ENCODE measurements at places on chromosomes 1 and 21.

DNA sequence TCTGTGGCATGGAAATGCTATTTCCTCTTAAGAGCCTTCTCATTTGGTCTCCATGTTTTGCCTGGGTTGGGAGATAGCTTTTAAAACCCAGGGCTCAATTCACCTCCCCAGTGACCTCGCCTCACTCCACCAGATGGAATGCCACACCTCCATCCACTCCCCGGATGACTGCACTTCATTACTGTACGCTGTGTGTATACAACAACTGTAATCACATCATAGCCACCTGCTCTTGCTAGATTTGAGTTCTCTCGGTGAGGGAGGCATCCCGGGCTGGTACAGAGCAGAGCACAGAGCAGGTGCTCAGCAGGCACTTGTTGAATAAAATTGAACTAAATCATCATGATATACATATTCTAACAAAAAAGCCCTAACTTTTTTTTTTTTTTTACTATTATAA, 26.0 kb downstream of the SDE2 start:
- peak; percentile 91 for DNase-seq

DNA sequence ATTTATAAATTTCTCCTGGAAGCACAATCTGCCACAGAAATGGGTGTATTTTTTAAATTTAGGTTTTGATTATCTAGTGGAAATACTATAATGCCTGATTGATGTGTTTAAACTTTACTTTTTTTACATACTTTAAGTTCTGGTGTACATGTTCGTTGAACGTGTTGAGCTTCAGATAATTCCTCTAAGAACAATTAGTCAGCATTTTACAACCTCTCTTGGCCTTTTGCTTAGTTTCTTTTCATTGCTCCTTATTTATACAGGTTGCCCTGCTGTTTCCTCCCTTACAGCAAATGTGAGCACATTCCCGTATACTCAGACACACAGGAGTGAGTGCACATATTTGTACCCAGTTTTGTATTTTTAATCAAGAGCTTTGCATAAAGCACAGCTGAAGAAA, 1038.9 kb downstream of the BRINP3 start:
- no peak for DNase-seq

DNA sequence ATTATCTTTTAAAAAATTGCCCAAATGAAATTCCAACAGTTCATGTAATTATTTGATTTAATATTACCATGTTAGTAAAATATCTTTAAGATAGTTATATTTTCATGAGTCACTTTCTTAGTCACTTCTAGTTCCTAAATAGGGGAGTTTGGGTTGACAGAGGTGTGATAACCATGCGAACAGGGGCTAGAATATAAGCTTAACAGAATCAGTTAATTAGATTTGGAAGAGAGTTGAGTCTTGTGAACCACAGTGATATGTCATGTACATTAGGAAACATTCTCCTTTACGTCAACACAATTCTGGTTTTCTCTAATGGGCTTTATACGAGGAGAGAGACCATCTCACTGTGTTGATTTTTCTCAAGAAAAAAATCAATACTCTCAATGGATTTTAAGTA, 64.8 kb upstream of the ZNF281 start:
- DNase-seq, result no peak

DNA sequence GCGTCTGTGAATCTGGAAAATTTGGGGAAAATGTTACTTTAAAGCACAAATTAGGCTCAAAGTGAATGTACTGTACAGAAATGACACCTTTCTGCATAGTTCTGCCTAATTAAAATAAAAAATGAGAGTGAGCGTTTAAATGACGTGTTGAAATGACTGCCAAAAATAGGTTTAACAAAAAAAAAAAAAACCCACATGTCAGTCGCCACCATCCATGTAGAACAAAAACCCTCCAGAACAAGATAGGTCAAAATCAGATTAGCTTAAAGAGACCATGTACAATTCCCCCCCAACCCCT, 745 bp downstream of the PARP1 start:
- DNase-seq, result no peak

DNA sequence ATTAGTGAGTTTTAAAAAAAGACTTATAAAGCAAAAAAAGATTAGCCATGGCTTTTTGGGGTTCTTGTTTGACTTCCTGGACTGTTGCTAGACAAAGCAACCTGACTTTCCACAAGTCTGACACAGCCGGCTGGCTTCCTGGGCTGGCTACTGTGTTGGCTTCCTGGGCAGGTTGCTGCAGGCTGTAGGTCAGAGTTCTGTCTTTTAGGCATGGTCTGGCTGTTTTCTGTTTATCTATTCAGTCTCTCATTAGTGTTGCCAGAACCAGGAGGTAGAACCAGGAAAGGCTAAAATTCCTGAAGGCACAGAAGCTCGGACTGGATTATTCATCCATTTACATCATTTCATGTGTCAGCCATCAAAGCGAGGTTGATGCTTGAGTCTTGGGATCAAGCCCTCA, 88.6 kb upstream of the SLC35F3 start:
- no peak for DNase-seq

GRCh38 chr1:56551691-56552090, 27.7 kb downstream of the PLPP3 start:
- DNase-seq, result peak; percentile 2

GRCh38 chr1:91005285-91005684, 16.6 kb downstream of the ZNF644 start:
- no peak for DNase-seq

DNA sequence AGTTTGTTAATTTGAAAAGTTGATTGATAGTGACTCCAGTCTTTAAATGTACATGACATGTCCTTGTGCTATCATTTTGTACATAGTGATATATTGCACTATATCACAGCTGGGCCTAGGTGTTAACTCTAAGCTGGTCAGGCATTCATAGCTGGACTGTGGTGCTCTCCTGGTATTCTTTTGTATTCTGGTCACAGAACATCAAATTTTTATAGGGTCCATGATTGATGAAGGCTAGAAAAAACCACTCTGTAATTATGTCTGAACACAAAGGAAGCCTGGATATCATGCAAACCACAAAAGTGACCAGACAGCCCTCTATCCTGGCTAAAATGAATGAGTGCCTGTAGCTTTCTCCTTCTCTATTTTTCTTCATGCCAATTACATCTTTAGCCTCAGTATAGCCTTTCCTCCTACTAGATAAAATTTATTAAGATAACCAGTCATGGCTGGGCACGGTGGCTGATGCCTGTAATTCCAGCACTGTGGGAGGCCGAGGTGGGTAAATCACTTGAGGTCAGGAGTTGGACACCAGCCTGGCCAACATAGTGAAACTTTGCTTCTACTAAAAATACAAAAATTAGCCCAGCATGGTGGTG, 134.9 kb upstream of the B3GALT2 start:
- no peak for DNase-seq

- no peak for DNase-seq
These were observed 23.7 kb downstream of the CASZ1 start for GRCh38 chr1:10772711-10773110.

- no peak for DNase-seq
These were observed 93.3 kb downstream of the SPSB1 start for GRCh38 chr1:9385801-9386573.

DNA sequence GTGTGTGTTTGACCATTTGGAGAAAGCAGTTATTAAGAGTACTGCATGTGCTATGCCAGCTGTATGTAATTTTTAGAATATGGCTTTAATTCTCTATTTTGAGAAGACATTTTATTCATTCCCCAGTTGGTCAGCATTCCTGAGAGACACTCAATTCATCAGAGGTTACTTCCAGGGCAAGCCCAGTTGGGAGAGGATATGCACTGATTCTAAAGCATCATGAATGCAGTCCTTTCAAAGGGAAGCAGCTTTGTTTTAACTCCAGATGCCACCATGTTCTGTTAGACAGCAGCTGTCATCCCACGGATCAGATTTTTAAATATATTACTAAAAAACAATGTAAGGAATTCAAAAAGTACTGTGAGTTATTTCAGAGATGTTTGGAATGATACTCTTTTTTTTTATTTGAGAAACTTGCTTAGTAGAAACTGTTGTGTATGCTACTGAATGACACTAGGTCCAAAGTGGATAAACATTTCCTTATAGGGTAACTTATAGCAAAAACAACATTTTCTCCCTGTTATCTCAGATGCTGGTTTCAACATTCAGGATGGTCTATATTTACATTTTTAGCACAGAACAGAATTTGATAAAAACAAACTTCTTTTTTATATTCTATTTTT, 149.5 kb upstream of the B3GALT2 start:
- no peak for DNase-seq

GRCh38 chr1:178768423-178768822, 43.4 kb downstream of the RALGPS2 start:
- peak; percentile 19 for DNase-seq

- DNase-seq, result no peak
These were observed 93.8 kb upstream of the PRDX6 start for GRCh38 chr1:173383351-173383750.

- no peak for DNase-seq
These were observed 204.5 kb downstream of the TTLL7 start for GRCh38 chr1:83794384-83794783.

GRCh38 chr1:208041505-208041904, 130.6 kb upstream of the CD34 start:
- DNase-seq, result no peak

DNA sequence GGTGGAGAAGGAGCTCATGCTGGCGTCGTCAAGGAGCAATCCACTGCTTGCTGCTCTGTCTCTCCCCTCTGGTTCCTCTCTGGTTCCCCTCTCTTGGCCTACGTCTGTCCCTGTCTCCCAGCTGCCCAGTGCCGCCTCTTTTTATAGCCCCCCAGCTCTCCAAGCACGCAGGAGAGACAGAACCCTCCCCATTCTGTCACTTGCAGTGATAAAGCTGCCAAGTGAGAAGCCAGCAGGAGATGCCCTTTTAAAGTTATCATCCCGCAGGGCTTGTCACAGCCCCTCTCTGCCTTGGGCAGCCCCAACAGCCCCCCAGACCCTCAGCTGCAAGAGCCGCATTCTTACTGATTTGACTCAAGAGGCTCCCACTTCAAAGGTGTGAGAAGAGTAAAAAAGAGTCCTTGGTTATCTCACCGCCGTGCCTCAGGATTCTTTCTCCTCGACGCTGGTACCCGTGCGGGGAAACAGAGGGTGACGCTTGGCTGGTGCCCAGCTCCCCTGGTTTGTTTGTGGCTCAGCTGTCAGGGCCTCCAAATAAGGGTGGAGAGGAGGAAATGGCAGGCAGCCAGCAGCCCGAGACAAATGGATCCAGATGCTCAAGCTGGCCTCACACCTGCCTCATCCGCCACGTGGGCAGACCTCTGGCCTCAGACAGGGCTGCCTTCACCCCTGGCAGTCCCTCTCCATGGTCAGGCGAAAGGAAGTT, at the start of gene NPPA:
TSS of gene NPPA (minus strand) at position 117 of the 706 bp plus-strand sequence. CDS start at position 18, 99 bp downstream.
- peak; percentile 91 for DNase-seq

DNA sequence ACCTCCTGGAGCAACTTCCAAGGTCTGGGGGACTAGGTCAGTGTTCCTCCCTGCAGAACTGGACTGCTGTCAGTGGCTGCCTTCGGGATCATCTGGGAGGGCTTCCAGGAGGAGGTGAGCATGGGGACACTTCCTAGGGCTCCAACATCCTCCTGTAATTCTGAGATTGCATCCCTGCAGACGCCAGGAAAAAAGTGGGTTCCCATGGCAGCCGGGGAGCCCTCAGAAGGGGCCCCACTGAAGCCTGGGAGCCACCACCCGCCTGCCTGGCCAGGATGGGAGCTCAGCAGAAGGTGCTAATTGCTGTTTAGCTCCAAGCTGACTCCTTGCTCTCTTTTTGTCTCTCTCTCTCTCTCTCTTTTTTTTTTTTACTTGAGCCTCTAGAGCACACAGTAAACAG, 16.1 kb upstream of the ARF1 start:
- DNase-seq, result no peak

- no peak for DNase-seq
These were observed 22.2 kb downstream of the RUNX1 start for GRCh38 chr21:35026617-35027562.

- DNase-seq, result peak; percentile 50
These were observed 151.9 kb downstream of the DMRTA2 start for GRCh38 chr1:50271337-50271736.

DNA sequence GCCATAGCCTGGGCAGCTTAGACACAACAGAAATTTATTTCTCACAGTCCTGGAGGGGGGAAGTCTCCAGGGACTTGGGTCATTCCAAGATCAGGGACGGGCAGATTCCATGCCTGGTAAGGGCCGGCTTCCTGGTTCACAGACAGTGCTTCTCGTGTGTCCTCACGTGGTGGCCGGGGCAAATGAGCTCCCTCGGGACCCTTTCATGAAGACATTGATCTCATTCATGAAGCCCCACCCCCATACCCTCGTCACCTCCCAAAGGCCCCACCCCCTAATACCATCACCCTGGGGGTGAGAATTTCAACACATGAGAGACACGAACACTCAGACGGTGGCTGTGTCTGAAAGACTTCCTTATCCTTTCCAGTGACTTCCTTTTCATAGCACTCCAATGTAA, 51.5 kb downstream of the ACOT7 start:
- no peak for DNase-seq

DNA sequence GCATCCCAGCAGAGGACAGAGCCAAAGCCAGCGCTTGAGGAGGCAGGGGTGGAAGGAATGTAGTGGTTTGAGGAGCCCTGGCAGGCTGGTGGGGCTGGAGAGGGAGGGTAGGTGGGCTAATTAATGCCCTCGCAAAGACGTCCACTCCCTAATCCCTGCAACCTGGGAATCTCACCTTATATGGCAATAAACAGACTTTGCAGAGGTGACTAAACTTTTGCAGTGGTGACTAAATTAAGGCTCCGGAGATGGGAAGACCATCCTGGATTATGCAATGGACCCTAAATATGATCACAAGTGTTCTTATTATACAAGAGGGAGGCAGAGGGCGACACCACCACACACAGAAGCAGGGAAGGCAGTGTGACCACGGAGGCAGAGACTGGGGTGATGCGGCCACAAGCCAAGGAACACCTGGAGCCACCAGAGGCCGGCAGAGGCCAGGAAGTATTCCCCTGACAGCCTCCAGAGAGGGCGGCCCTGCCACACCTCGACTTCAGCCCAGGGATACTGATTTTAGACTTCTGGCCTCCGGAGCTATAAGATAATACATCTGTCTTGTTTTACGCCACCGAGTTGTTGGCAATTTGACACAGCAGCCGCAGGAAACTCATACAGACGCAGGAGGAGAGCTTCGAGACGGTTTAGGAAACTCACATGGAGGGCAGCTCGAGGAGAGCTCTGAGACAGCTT, 23.1 kb upstream of the NPPB start:
- no peak for DNase-seq

- DNase-seq, result no peak
These were observed 71.5 kb downstream of the NR5A2 start for GRCh38 chr1:200099040-200099439.

GRCh38 chr1:41844255-41844654, 74.5 kb downstream of the HIVEP3 start:
- DNase-seq, result no peak

DNA sequence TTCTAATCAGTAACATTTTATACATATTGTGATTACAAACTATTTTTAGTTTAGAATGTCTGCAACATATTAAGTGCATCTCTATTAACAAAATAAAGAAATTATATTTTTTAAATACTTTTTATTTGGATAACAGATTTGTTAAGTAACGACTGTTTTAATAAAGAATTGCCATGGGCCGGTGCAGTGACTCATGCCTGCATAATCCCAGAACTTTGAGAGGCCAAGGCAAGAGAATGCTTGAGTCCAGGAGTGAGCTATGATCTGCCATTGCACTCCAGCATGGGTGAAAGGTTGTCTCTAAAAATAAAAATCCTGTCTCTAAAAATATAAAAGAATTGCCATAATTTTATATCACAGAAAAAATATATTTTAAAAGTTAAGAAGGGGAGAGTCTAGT, 4.1 kb downstream of the LRRIQ3 start:
- no peak for DNase-seq

GRCh38 chr1:1059494-1060280, 14.4 kb downstream of the RNF223 start:
- DNase-seq, result peak; percentile 31
